Transverse colon (tissue), 4 donors: ENCODE measurements at places on chromosomes 3 and 15.

DNA sequence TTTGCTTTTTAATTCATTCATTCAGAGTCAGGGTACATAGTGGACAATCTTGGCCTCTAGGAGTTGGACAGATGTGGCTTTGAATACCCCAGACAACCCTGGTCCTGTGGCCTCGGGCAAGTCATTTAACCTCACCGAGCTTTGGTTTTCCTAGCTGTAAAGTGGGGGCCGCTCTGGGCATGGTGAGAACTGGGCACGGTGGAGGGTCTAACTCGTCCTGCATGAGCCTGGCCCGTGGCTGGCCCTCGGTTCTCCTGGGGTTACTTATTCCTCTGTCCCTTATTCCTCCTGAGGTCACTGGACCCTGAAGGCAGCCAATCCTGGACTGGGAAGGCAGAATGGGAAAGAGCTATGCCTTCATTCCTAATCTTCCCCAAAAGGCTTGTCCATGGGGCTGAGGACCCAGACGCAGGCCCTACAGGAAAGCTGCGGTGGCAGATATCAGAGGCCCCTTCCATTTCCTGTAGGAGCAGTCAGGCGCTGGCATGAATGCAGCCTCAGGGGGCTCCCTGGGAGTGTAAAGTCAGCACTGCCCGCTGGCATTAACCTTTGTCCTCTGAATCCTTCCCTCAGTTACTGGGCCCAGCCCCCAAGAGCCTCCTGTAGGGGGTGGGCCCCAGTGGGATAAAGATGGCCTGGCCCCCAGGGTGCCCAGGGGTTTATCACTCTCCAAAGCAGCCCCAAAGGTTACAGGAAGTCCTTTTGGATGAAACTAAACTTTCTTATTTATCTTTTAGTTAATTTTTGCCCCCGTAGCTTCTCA lies 17.9 kb upstream of the SEC13 start:
- DNase-seq: no peak

GRCh38 chr3:195591220-195591619 lies 7.5 kb upstream of the APOD start:
- DNase-seq: no peak

DNA sequence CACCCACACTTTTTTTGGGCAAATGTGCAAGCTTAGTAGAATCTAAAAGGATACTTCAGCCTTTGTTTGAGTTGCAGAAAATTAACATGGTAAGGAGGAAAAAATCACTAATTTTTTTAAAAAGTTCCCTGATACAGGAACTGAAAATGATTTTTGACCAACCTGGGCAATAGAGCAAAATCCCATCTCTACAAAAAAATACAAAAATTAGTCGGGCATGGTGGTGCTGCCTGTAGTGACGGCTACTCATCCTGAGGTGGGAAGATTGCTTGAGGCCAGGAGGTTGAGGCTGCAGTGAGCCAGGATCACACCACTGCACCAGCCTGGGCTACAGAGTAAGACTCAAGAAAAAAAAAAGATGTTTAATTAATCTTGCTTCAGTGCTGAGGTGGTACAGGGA lies 10.6 kb upstream of the GABPB1 start:
- no peak for DNase-seq

DNA sequence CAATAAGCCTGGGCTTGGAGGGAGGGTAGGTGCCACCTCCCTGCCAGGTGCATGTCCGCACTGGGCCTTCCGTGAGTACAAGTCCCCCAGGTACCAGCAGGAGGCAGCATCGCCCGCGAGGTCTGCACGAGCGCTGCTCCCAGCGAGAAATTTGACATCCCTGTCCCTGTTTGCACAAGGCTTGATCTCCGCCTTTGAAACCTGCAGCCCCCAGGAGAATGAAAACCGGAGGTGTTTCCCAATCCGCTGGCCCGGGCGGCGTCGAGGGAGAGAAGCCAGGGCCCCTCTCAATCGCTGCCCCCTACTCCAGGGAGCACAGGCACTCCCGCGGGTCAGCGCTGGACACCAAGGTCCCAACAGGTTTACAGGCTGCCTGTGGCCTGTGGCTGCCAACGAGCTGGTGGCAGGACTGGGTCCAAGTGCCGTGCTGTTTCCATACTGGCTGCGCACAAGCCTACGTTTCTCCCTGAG lies 961 bp downstream of the HAPLN3 start:
- DNase-seq: peak; percentile 74

- no peak for DNase-seq
These were observed 26.0 kb upstream of the HCN4 start for GRCh38 chr15:73394782-73395181.

GRCh38 chr15:43516185-43516584 lies 1.2 kb upstream of the MAP1A start:
- no peak for DNase-seq

DNA sequence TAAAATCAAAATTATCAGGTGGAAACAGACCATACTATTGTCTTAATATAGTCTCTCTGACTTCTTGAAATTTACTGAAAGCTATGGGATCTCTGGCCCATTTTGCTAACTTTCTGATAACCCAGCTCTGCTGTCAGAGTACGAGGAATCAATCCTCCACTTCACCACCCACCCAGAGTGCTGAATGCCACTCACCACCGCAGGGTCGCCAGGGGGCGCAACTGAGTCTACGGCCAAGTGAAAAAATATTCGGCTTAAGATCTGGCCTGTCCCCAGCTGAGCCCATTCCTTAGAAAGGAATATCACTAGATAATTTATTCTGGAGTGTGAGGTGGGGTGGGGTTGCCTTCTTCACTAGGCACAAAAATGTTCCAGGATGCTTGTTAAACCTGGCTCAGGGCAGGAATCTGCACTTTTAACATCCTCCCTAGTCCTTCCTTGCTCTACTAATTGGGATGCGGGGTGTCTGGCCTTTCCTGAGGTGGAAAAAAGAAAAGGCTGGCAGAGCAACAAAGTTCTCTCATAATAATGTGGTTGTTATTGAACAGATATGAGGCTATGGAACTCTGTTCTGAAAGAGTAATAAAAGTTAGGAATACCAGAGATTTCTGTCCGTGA lies 520.6 kb downstream of the MFSD1 start:
- peak; percentile 11 for DNase-seq

GRCh38 chr3:58743296-58743695 lies 76.7 kb upstream of the FAM3D start:
- DNase-seq: no peak

DNA sequence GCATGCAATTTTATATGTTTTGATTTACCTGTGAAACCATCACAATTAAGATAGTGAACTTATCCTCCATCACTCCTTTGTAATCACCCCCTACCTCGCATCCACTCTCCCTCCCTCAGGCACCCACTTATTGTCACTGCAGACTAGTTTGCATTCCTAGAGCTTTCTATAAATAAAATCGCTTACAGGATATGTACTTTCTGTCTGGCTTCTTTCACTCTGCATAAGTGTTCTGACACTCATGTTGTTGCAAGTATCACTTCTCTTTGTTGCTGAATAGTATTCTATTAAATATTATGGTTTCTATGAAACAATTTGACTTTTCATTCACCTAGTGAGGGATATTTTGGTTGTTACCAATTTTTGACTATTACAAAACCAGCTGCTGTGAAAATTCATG lies 139.3 kb downstream of the RSRC1 start:
- no peak for DNase-seq

- DNase-seq: no peak
These were observed 774.5 kb downstream of the AGBL1 start for GRCh38 chr15:86854176-86854575.

- peak; percentile 48 for DNase-seq
These were observed 46.5 kb upstream of the PIK3CB start for GRCh38 chr3:138881233-138881632.

DNA sequence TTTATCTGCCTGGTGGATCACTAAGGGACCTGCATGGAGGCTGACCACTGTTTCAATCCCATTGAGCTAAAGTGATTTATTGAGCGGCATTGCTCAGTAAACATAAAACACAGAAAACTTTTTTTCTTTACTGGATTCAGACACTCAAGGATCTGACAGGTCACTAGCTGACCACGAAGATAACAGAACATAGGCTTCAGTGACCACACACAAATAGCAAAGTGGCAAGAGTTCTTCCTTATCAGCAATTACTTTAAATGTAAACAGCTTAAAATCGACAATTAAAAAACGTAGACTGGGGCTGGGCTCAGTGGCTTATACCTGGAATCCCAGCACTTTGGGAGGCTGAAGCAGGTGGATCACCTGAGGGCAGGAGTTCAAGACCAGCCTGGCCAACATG lies 48.7 kb downstream of the STAG1 start:
- DNase-seq: no peak

DNA sequence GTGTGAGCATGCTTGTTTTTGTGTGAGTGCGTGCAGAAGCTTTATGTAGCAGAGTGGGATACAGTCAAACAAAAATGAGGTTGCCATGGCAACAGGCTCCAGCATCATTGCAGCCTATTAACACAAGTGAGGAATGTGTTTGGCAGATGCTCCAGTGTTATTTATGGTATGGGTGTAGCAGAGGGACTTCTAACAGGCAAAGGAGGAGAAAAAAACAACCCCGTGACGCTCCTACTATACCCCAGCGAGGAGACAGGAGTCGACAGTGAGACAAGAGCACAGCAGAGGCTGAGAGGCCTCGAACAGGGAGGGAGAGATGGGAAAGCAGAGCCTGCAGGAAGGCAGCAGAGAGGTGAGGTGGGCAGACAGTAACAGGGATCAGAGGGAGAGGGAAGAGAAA lies 4.9 kb downstream of the ADCY5 start:
- no peak for DNase-seq

GRCh38 chr15:90933301-90933700 lies 952 bp upstream of the HDDC3 start:
- no peak for DNase-seq

- DNase-seq: no peak
These were observed 27.3 kb downstream of the CCDC33 start for GRCh38 chr15:74263466-74263865.

DNA sequence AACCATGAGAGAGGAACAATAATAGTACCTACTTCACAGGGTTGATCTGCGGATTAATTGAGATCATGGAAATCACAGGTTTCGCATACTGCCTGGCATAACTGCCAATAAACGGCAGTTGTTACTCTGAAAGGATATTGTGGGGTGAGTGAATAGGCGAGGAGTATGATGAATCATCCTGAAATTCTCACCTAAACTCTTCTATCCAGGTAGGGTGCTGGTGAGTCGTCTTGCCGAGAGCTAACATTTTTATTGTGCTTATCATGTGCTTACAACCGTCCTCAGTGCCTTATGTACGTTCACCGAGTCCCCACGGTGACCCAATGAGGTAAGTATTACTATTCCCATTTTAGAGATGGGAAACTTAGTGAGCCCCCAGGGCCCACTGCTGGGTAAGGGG lies 52.4 kb upstream of the SRGAP3 start:
- no peak for DNase-seq

- DNase-seq: no peak
These were observed 182.1 kb downstream of the CLSTN2 start for GRCh38 chr3:140117096-140117526.

- no peak for DNase-seq
These were observed 50.0 kb downstream of the ROPN1B start for GRCh38 chr3:126018995-126019394.

GRCh38 chr3:124298951-124299350 lies 307.0 kb upstream of the ROPN1 start:
- no peak for DNase-seq

GRCh38 chr15:43239732-43240491 lies 19.1 kb upstream of the EPB42 start:
- DNase-seq: no peak

GRCh38 chr3:141056751-141057171 lies 5.6 kb downstream of the SPSB4 start:
- no peak for DNase-seq

- no peak for DNase-seq
These were observed 443.4 kb upstream of the CDIN1 start for GRCh38 chr15:36136049-36136448.

- DNase-seq: no peak
These were observed 10.2 kb upstream of the MAPK6 start for GRCh38 chr15:52008698-52009434.

- DNase-seq: peak; percentile 12
These were observed 136.4 kb upstream of the GOLGA6L4 start for GRCh38 chr15:84099181-84099580.

GRCh38 chr3:152516216-152516615 lies 247.5 kb downstream of the MBNL1 start:
- no peak for DNase-seq

- DNase-seq: no peak
These were observed 2.3 kb downstream of the XYLB start for GRCh38 chr3:38348903-38349302.

DNA sequence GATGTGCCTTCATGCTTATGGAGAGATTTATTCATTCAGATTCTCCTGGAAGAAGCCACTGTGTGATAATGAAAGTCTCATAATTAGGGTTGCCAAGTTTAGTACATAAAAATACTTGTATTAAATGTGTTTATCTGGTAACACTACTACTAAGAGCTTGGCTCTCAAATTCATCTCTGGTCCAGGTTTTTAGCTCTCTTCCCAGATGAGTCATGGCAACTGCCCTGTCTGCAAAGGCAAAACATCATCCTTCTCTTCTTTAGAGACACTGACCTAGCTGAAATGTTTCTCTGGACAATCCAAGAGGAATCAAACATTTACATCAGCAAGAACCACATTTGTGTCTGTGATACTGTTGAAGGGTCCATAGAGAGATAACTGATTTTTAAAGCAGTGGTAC lies 269.6 kb downstream of the ROBO2 start:
- no peak for DNase-seq

DNA sequence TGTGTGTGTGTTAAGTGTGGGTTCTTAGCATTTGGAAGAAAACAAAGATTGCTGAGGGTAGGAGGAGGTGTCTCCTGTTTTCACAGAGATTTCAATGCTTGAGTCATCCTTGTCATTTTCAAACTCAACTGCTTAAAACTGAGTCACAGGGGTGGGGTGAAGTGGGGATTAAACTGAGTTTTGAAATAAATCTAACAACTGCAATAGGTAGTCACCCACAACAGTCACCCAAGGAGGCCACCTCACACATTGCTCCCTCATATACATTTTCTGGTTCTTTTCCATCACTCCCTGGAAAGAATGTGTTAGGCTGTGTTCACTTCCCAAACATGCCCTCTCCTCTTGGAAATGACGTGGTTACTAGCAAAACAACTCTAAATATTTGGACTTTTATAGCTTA lies 187.7 kb upstream of the CMC1 start:
- no peak for DNase-seq

GRCh38 chr15:47473832-47474231 lies 243.5 kb upstream of the SEMA6D start:
- peak; percentile 7 for DNase-seq

- DNase-seq: no peak
These were observed 30.6 kb downstream of the POLG start for GRCh38 chr15:89303986-89304385.

DNA sequence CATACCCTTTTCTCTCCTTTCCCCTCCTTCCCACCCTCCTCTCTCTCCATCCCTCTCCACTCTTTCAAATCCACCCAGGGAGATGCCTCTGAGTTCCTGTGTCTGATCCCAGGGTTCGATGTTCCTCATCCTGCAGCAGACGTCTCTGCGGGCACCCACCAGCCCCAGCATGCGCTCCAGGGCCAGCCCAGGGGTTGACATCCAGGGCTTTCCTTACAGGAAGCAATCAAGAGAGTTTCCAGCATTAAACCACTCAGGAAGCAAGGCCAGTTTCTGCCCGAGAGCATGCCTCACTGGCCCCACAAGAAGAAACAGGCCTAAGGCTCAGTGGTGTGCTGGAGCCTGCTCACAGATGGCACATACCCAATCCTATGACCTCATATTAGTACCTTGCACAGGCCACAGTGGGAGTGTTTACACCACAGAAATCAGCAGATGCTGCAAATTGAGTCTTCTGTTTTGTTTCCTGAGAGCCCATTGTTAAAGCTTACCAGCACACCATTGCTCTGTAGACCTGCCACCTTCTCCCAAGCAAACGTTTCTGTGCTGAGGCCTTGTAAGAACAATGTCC lies 13.2 kb downstream of the SLC6A1 start:
- no peak for DNase-seq

- no peak for DNase-seq
These were observed 44.6 kb downstream of the SEMA3G start for GRCh38 chr3:52400275-52400793.
